Epithelial cell of proximal tubule (primary cell): ENCODE measurements at places on chromosomes 4 and X. TPM values are rescaled to one million over a fixed set of nuclear protein-coding genes. Genes with fewer than 3 reads are reported as not detected.

Gene PNMA6F
- total RNA-seq: not detected in 2 replicates

DNA sequence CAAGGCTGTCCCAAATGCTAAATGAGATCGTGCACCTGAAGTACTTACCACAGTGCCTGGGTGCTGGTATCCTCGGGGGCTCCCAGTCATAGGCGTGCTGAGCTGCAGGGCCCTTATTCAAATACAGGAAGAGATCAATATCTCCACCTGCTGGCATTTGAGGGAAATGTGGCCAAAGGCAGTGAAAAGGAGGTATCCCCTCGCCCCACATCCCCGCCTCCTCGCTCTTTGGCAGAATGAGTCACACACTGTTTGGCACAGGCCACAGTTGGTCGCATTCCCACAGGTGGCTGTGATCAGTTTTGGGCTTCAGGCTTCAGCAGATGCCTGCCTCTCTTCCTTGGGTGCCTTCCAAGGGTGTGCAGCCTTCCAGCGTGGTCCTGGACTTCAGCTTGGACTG lies 28.4 kb downstream of the ZNF185 start:
- DNase-seq: no peak

GRCh38 chr4:121270389-121270788 lies 106.3 kb upstream of the TNIP3 start:
- DNase-seq: no peak

DNA sequence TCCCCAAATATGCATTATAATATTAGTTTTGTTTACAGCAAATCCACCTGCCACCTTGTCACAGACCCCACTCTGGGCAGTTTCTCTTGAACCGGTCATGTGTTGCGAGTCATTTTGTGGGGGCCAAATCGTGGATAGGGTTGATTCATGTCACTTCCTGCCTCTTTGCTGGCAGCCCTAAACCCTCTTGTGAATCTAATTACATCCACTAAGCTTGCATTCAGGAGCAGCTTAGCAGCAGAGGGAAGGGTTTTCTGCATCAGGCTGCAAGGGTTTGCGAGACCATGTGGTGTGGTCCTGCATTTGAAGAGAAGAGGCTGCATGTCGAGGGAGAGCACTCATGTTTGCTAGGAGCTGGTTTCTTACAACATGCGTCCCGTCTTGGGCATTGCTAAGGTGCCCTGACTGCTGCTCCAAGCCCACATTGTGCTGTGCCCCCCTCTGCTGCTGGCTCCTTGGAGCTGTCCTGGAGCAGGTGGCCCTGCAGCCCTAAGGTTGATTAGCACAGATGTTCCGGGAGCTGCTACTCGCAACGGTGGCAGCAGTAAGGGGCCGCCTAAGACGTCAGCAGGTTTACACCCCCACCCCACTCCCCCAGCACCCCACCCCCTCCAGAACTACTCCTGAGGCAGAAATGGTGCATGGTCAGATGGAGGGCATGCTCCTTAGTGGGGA lies 88.9 kb upstream of the CLDN34 start:
- no peak for DNase-seq

DNA sequence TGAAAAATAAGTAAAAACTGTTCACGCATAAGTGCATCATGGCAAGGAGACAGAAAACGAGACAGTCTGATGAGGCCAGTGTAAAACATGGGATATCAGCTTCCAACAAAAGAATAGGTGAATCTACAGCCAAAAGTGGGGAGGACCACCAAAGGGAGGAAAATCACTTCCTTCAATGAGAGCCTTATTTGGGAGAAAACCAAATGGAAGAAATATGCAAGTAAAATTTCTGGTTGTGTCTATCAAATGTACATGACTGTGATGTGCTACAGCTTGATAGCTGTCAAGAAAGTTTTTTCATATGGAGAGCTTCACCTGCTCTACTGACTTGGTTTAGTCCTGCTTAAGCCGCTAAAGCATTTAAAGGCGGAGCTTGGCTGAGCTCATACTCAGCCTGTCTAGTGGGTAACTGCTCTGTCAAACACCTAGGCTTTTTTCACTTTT lies 66.2 kb downstream of the MAGEA1 start:
- peak; percentile 9 for DNase-seq

- no peak for DNase-seq
Measured at GRCh38 chr4:11743976-11744375, 315.3 kb upstream of the HS3ST1 start.

- no peak for DNase-seq
Measured at GRCh38 chrX:104013606-104014005, at the start of gene H2BW1. Gene H2BW1, minus strand, starts transcription at chrX:104013708. Its CDS starts 132 bp downstream, at chrX:104013576.

DNA sequence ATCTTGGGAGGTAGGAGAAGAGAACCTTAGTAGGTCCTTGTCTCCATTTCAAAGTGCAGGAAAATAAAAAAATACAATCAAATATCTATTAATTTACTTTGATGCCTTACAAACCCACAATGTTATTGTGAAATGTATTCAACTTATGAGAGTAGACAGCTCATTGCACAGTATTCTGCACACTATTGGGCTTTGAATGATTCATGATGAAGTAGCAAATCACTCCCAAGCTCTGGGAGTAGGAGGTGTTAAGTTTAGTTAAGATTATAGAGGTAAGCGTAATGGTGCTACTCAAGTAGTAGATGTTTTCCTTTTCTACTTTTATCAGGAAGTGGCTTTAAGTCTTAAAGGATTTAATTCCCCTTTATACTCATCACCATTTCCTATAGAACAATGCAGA lies 32.8 kb upstream of the TMPRSS11A start:
- DNase-seq: no peak

- DNase-seq: no peak
Measured at GRCh38 chr4:160523231-160523630, 1420.4 kb downstream of the RAPGEF2 start.

- no peak for DNase-seq
Measured at GRCh38 chr4:127421437-127421836, 211.3 kb upstream of the INTU start.

DNA sequence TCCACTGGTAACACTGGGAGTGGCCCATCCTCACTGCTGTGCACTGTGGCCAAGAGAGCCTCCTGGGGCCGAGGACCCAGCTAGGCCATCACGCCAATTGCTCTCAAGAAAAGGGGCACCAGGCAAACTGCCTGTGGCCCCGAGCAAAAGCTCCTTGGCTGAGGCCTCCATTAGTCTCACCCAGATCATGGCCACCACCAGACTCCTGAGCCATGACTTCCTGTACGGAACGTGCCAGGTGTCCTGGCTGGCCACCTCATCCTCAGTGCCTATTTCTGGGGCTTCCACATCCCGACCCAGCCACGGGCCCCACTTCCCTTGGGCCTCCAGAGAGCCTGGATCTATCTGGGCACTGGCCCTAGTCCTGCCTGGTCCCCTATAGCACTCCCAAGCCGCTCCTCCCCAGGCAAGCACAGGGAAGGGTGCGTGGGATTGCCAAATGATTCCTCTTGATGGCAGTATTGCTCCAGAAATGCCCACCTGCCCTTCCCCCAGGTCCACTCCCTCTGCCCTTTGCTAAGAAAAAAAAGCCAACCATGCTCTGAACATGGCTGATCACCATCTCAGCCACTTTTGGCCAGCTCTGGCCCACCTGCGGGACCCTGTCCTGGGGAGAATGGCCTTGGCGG lies 212.6 kb upstream of the AGTR2 start:
- no peak for DNase-seq

DNA sequence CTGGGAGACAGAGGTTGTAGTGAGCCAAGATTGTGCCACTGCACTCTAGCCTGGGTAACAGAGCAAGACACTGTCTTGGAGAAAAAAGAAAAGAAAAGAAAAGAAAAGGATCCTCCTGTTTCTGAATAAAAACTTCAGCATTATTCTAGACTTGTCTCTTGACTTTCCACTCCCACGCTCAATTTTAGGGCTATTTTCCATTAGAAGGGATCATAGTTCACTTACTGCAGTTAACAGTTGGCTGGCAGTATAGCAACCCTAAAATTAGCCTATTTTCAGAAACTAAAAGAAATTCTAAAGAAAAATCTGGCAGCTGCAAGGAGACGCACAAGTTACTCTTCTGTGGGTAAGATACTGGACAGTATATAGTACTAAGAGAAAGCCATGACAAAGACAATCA lies 28.1 kb downstream of the THOC2 start:
- DNase-seq: no peak

Gene CFAP97
- total RNA-seq: 22.6 and 27.7 TPM in 2 replicates

DNA sequence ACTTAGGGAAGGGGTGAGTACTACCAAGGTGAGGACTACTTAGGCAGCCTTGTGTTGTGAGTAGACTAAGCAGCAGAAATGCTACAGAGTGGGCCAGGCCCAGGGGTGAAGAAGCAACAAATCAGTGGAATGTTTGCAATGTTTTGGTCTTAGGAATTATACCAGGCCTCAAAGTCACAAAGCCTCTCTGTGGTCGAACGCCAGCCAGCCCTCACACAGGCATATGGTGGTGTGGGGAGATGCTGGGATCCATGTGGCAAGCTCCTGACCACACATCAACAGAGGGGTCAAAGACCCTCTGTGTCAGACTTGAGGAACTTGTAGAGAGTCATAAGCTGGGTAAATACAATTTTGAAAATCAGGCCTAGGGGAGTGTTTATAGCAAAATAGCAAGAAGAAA lies 153.8 kb upstream of the KLF3 start:
- no peak for DNase-seq

Gene F9
- total RNA-seq: not detected in 2 replicates

DNA sequence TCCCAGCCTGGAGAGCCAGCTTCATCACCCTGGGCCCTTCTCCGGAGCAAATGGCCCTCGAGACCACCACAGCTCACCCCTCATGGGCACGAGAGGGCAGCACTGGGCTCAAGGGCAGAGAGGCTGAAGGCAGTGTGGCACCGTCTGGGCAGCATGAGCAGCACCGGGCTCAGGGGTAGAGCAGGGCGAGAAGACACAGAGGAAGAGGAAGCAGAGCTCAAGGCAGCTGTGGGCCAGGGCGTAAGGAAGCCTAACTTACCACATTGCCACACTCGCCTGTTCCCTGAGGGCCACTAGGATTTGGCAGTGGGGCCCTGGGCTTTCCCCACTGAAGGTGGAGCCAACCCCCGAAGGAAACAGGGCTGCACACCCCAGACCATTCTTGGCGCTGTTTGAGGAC lies 15.5 kb downstream of the ZNF185 start:
- DNase-seq: no peak

GRCh38 chrX:20135944-20136343 lies 5.7 kb downstream of the EIF1AX start:
- no peak for DNase-seq

GRCh38 chr4:40419231-40419912 lies 84.2 kb downstream of the CHRNA9 start:
- DNase-seq: no peak

DNA sequence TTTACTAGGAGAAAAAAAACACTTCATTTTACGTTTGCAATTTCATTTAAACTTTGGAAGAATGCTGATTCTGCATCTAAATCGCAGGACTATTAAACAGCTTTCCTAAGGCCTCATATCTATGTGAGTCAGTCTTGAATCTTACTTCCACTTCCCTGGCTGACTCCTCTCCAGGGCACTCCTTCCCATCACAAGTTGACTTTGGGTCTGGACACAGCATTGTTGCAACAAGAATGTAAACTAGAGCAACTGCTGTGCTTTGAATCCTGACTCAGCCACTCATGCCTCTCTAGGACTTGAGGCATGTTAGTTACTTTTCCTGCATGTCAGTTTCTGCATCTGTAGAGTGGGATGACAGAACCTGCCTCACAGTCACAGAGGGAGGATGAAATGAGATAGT lies 413.8 kb downstream of the FAT4 start:
- peak; percentile 95 for DNase-seq
